ENCODE measurements at places on chromosomes 1 and 21.

DNA sequence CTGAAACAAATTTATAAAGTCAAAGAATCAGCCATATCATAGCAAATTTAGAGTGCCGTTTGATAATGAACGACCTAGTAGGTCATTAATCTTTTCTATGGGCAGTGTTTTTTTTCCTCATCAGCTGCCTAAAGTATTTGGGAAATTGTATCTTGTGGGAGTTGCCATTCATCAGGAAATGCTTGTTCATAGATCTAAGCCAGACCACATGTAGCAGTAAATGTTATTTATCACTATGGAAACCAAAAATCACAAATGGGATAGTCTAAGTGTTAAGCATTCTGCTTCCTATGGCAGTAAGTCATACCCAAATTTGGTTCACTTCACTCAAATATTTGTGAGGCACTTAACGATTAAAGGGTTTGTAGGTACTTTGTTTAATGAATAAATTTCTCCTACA, 52.9 kb downstream of the LRRC8D start:
- no peak for DNase-seq

DNA sequence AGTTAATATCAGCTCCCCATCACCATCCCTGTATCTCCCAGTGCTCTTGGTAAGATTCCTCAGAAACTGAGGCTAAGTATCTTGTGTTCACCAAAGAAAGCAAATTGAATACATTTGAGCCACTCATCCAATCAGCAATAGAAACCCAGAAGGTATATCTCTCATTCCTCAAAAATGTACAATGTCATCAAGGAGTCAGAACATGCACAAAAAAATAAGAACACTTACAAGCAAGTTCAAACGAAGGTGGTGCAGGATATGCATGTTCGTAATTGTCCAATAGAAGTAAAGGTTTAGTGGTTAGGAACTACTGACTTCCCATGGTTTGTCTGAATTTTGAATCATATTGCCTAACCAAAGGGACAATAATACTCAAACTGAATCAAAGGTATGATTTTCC, 24.3 kb downstream of the RXRG start:
- no peak for DNase-seq

- no peak for DNase-seq
These were observed 17.5 kb downstream of the FUBP1 start for GRCh38 chr1:77961392-77961791.

GRCh38 chr1:231601824-231602672, 24.5 kb upstream of the DISC1 start:
- no peak for DNase-seq

DNA sequence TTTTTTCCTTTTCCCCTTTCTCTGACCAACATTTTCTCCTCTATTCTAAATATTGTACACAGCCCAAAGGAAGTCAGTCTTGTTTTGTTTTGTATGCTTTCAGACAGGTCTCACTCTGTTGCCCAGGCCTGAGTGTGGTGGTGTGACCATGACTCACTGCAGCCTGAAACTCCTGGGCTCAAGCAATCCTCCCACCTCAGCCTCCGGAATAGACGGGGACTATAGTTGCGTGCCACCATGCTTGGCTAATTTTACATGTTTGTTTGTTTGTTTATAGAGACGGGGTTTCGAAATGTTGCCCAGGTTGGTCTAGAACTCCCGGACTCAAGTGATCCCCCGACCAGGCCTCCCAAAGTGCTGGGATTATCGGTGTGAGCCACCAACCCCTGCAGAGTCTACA, 72.8 kb downstream of the NRIP1 start:
- no peak for DNase-seq

- DNase-seq = no peak
These were observed 52.9 kb downstream of the ACBD3 start for GRCh38 chr1:226133504-226134123.

- DNase-seq = no peak
These were observed 125.7 kb downstream of the FMN2 start for GRCh38 chr1:240217403-240217802.

DNA sequence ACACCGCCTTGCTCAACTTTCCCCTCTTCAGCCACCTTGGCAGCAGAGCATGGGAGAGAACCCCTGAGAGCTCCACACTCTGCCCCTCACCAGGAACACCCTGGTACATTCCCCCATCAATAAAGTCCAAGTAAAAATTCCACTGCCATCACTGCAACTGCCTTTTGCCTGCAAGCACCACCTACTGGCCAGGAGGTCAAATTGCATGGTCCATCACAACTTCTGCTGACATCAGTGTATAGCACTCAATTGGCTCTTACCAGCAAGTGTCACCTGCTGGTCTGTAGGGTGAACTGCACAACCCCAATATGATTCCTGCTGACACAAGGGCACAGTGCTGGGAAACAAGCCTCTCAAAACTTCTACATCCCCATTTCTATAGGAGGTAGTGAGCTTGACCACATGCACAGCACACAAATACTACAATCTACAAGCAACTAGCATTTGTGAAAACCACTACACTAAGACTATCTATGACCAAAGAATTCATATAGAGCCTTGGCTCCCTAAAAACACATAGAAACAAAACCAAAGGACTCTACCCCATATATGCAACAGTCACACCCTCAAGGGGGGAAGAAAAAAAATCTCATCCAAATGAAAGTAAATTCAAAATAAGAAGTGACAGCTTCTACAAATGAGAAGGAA, 69.2 kb downstream of the FASLG start:
- DNase-seq = no peak

DNA sequence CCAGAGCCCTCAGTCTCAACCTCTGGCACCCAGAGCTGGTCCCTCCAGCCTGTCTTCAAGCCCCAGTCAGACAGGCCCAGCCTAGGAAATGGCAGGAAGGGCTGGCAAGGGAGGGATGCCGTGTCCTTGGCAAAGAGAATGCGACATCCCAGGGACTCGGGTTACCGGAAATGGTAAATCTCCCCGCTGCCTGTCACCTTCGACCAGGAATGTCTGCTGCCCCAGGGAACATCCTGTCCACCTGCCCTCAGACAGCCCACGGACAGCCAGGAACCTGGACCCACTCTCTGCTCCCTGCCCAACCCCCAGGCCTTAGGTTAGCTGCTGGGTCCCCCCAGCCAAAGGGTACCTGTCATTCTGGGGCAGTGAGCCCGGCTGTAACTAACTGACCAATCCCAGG, 23.9 kb downstream of the HSPG2 start:
- DNase-seq = no peak

DNA sequence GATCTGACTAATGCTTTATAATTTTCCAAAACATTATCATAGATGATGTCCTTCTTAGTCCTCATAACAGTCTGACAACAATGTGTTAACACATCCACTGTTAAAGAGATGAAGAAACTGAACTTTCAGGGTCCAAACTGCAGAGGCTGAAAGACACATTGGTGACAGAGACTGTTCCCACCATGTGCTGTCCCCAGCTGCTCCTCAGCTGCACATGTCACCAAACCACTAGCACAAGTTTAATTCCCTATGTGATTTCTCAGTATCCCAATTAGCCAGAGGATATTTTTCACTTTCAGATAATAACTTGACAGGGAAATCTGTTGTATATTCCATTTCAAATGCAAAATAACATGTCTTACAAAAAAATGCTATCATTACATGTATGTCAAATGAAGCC, 24.6 kb downstream of the LAMC2 start:
- no peak for DNase-seq

GRCh38 chr21:23401278-23401677, 2206.0 kb downstream of the MRPL39 start:
- no peak for DNase-seq

GRCh38 chr1:234396092-234396491, 22.8 kb downstream of the COA6 start:
- no peak for DNase-seq

- DNase-seq = peak; percentile 88
These were observed 883 bp upstream of the EVA1B start for GRCh38 chr1:36324353-36324703.

- peak; percentile 56 for DNase-seq
These were observed 75.9 kb downstream of the NOS1AP start for GRCh38 chr1:162145280-162145965.

DNA sequence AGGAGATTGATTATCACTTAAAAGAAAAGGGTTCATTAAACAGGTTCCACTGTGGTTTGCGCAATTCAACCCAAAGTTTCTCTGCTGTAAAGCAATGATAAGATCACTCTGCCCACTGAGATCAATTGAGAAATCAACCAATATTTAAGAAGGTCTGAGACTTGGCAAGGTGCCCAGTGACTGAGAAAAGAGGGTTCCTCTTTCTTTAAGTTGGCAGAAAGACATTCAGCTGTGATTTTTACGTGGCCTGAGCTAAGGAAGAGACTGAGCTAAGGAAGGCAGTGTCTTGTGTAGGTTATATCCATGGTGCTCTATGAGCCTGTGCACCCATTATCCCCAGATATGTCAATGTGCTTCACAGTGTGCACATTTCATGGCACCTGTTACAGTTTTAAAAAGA, 344.1 kb downstream of the DISC1 start:
- no peak for DNase-seq

GRCh38 chr1:204524986-204525385, 8.8 kb downstream of the MDM4 start:
- no peak for DNase-seq

DNA sequence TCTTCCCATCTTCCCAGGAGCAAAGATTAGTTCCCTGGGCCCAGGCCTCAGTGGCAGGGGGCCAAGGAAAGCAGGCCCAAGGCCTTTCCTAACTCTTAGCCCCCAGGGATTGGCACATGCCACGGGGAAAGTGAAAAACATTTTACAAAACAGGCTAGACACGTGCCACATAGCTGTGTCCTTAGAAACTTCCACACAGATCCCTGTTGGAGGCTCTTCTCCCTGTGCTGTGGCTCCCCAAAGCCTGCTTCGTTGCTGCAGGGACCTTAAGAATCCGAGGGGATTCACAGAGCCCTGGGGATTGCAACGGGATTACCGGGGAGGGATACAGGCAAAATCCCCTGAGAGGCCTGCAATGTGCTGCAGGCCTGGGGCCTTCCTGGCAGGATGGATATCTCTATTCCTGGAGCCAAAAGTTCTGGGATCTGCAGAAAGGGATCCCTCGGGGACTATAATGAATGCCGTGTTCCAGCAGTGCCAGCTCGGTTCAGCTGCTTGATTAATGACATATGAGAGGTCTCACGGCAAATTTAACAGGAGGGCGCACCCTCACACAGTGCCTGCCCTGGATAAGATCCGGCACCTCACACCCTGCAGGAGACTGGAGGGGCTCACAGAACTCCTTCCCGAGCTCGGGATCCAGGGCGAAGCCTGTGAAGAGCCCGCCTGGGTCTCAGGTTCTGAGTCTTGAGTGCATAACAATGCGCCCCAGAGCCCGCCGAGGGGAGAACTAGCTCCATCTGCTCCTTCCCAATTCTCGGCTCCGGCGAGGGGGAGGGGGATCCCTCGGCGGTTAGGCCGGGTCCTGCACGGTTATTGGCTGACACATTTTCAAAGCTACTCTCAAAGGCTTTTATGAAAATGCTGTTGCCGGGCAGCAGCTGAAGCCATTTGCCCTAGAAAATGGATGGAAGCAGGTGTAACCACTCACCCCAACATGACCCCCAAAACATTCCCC, 15.3 kb upstream of the RGS8 start:
- peak; percentile 61 for DNase-seq

GRCh38 chr1:31181515-31182343, 58.0 kb downstream of the NKAIN1 start:
- DNase-seq = peak; percentile 81

DNA sequence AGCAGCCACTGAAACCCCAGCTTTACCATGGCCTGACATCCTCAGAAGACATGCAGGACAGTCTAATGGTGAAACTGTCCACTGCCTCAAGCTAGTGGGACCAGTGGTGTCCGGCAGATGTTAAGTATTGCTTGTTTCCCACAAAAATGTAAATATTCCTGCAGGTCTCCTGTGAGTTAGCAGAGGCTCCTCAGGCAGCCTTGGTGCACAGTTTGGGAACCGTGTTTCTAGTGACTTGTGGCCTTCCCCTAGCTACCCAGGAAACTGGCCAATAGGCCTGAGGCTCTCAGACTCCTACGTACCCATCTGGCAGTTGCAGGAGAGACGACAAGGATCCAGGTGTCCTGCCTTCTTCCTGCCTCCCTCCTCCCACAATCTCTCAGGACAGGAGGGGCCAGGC, 142.4 kb downstream of the CAMTA1 start:
- DNase-seq = no peak

GRCh38 chr1:66575739-66576138, 41.8 kb downstream of the SGIP1 start:
- DNase-seq = no peak

DNA sequence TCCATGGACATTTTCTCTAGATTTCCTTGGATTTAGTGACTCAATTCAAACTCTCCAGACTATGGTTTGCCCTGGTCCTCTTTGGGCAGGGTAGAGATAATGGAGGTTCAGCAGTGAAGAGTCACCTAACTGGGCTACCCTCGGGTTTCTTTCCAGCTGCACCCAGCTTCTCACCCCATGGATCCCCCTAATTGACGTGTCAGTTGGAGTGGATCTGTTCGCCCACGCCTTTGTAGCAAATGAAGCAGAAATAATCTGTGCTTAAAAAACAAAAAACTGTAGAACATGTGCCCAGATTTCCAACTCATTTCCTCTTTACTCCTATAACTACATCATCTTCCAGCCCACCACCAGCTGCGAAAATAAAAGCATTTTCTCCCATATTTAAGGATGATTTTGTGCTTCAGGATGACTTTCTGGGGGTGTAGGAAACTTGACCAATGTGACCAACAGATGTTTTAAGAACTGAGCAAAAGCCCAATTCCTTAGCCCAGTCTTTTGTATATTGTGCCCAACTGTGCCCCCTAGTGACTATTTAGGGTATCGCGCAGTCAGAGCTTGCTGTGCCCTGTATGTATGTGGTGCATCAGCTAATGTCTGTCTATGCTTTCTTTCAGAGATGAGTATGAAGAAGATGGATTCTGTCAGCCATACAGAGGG, 66.5 kb upstream of the UBE2U start:
- peak; percentile 62 for DNase-seq

DNA sequence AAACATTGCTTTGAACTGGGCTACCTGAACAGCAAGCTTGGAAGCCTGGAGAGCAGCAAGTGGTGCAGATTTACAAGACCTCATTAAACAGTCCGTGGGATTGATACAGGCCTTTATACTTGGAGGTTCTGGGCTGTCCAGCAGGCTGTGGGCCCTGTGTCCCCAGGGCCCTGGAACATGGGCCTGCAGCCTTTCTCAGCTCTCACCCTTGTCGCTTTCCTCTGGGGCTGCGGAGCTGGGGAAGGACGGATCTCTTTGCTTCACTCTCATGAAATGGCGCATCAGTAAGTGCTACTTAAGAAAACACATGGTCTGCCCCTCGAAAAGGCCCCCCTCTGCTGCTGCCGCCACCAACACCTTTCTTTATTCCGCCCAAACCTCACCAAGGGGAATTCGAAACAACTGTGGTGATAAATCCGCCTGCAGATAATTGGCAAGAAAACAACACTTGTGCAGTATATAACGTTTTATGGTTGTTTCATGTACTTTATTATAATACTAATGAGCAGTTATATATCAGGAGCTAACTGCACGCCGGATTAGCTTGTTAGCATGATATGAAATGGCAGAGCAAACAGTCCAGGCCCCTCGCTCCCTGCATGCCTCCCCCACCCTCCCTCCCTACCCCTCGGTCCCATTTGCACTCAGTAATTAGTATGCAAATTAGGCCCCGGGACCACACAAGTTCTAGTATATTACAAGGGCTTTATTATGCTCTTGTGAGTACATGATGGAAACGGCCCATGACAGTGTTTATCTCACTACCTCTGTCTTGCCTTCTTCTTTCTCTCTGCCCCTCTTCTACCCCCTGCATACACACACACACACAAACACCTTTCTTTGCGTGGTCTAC, 131.5 kb downstream of the RNF220 start:
- DNase-seq = no peak

All from right kidney (tissue), 9 donors.